Astrocyte (in vitro differentiated cells and primary cell): ENCODE measurements at places on chromosomes 2 and 18.
A peak's percentile ranks its signal among the peaks of the same experiment; 100 is the strongest.

DNA sequence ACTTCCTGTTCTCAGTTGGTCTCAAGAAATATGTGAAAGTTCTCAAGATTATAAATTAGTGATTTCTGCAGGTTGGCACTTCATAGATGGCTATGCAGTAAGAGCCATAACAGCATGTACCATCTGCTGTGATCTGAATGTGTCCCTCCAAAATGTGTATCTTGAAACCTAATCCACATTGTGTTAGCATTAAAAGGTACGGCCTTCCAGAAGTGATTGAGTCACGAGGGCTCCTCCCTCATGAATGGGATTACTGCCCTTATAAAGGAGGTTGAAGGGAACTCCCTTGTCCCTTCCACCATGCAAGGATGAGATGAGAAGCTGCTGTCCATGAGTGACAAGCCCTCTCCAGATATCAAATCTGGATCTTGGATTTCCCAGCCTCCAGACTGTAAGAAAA lies 45.0 kb downstream of the METTL4 start:
- no peak for DNase-seq

GRCh38 chr18:60064271-60064670 lies 164.5 kb downstream of the PMAIP1 start:
- peak; percentile 15 for DNase-seq

DNA sequence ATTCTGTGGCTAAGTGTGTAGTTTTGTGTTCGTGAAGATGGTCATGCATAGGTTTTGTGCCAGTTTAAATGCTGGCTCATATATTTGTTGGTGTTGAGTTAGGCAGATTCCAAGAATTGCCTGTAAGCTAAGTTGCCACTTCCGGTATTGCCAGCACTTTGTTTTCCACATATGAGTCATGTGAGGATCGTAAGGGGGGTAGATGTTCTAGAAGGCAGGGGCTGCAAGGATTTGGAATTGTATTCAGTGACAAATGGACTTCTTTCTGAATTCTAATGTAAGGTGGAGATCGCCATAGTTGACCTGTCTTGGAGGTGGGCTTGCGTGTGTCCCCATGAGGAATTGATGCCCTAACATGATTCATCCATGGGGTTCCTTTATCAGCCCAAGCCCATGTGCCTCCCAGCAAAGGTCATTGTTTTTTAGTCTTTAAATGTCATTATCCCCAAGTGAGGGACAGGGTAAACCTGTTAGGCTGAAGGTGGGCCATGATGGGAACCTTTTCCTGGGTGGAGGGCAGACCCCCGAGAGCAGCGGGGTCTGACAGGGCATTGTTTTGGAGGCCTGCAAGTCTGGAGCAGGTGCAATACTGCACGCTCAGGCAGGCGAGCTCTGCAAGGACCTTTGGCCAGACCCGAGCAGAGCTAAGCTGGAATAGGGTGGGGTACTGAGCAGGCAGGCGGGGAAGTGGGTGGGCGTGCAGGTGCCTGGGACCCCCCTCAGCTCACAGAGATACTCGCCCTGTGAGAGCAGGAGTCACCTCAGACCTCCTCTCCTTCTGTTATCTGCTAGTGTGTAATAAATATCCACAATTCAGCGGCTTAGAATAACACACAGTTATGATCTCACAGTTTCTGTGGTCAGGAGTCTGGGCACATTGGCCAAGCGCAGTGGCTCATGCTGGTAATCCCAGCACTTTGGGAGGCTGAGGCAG lies 77.4 kb downstream of the LRRFIP1 start:
- peak; percentile 71 for DNase-seq

DNA sequence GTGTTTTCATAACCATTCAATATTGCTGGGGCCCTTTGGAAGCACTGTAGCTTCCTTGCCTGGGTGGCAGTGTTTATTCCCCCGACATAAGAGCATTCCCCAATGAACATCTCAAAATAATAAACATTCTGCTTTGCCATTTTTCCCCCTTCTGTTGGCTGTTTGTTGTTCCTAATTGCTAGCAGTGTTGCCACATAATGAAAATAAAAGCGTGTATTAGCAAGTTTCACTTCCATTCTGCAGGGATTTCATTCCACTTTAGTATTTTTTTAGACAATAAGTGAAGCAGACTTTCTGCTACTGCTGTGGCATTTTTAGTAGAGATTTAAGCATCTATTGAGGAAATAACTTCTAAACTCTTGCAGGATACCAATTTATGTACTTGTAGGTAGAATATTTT lies 154.7 kb upstream of the GALNT13 start:
- DNase-seq: no peak

GRCh38 chr2:215692387-215693079 lies 256.7 kb upstream of the FN1 start:
- peak; percentile 85 for DNase-seq

- peak; percentile 27 for DNase-seq
These were observed 234.3 kb downstream of the CDCA7 start for GRCh38 chr2:173588931-173589369.

DNA sequence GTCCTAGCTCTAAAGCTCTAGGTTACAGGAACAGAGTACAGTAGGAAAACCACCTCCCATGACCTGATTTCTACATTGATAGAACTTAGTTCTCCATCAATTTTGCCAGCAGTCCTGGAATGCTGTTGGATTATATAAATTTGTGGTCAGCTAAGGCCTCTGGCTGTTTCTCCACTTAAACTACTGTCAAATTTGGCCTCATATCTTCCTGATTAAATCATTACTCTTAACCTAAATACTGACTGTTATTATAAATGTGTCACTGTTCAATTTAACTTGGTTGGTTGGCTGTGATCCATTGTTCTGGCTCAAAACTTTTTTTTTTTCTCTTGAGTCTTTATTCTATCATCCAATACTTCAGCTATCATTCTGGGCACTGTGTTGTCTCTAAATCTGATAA lies 71.2 kb downstream of the TGFA start:
- no peak for DNase-seq

DNA sequence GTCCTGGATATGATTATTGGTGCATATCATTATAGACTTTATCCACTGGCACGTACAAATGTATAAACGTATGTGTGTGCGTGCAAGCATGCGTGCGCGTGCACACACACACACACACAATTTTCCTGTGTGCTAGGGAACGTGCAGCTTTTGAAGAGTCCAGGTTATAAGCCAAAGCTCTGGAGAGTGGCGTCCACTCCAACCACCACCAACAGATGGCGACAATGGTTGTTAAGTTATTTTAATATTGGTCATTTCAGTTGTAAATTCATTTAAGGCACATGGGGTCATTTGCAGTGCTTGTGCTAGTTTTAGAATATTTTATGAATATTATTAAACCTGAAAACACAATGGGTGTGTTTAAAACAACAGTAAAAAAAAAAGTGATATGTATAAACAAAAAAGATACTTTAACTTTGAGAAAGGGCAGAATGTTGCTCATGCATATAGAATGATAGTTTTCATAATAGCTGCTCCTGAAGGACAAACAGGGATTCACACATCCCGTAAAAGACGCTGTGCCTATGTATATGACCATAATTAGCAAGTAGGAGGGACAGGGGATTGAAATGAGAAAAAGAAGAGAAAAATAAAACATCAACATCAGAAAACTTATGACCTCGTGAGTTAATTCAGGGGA lies 124.2 kb upstream of the ITGB6 start:
- DNase-seq: no peak

DNA sequence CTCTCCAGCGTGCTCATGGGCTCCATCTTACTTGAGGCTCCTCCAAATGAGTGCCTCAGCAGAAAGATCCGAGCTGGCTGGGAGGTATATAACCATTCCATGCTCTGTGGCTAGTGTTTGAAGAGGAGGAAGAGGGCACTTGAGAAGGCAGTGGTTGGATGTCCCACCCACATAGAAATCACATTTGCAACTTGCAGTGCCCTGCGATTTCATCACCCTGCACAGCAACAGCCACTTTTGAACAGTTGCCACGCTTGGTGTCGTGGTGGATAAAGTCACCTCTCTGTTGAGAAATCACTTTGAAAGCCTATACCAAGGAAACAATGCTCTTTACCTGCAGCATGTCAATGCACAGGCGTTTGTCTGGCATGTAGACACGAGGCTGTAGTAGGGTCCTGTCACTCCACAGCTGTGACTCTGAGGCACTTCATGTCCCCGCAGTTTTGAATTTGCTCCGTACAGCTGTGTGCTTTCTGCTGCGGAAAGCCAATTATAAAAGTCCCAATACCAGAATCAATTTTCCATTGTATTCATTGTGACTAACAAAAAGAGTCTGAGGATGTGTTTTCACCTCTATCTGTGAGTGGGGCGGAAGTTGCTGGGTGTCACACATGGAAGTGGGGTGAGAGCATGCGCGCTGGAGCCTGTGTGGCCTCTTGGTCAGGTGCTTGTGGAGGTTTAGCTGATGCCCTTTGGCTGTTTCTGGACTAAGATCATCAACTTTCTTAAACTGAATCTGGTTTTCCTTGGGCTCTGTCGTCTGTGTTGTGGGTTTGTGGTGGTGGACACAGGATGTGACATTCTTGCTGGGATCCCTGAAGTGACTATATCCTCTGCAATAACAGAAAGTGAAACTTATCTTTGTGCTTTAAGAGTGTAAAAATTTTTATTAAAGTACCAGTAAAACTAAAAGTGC lies 2.8 kb downstream of the CNDP2 start:
- peak; percentile 12 for DNase-seq

DNA sequence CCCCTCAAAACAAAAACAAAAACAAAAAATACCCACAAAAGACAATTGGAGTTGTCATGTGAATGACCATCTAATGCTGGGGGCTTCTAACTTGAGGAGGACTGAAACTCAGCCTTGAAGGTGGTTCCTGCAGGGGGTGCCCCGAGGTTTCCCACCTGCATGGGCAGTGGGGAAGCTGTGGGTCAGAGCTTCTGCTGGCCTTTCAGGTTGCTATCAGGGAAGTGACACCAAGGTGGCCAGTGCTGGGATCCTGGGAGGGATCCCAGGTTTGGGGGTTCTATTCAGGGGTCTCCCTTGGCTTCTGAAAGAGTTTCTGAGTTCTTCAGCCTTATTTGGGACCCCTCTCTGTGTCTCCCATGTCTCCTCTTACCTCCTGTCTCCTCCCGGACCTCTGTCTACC lies 62.8 kb downstream of the LDLRAD4 start:
- DNase-seq: no peak

- no peak for DNase-seq
These were observed 20.7 kb downstream of the TOGARAM2 start for GRCh38 chr2:29001806-29002205.

GRCh38 chr18:37199741-37200140 lies 365.9 kb downstream of the CELF4 start:
- DNase-seq: peak; percentile 65

GRCh38 chr2:18455236-18455862 lies 105.1 kb downstream of the RDH14 start:
- DNase-seq: peak; percentile 82

DNA sequence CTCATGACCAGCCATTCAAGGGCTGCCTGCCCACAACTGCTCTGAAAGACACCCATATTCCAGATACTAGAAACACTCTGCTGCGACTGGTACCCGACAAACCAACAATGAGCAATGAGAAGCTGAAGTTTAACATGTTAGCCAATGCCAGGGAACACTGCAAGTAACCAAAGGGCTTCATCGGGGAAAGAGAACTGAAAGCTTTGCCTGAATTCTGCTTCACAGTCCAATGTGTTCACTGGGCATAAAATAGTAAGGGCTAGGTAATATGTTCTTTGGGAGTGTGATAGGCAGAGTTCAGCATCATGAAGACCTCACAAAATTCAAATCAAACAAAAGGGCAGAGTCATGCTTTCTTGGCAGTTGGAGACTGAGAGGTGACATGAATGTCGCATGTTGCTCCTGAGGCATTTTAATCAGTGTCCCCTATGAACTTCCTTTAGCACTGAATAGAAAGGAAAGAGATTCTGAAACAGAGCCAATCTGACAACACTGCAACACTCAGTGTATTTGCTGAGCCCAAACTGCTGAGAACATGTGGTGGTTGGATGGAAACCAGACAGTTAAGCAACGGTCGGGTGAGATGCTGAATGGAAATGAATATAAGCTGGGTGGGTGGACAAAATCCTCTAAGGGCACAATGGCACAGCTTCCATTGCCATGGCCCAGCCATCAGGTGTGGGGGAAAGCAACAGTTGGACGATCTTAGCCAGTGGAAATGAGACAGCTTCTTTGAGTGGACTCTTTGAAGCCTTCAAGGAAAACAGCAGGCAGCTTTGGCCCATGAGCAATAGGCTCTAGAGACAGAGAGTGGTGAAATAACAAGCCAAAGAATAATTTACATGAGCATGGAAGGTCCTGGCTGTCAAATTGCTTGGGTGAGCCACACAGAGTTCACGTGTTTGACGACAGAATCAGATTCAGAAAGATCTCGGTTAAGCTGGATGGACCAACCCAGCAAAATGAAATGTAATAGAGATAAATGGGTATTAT lies 277.5 kb downstream of the AFF3 start:
- DNase-seq: peak; percentile 55

- no peak for DNase-seq
These were observed 57.7 kb upstream of the RBMS1 start for GRCh38 chr2:160551259-160551658.

- peak; percentile 52 for DNase-seq
These were observed 26.5 kb downstream of the MDH1 start for GRCh38 chr2:63614983-63615945.

DNA sequence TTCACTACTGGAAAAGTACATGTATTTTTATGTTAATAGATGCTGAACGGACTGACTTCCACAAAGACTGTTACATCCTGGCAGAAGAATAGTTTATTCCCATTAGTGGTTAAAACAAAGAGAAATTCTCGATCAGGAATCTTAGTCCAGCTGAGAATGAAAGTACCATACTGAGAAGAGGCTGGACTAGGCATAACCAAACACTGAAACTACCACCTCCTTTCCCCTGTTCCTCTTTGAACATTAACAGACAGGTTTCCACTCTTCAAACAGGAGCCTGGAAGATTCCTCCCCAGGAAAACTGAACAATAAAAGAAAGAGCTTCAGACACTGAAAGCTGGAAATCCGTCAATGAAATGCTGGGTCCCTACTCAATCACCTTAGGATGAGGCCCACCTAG lies 25.8 kb downstream of the LDAH start:
- no peak for DNase-seq

- DNase-seq: no peak
These were observed 72.6 kb downstream of the LRRFIP1 start for GRCh38 chr2:237699870-237700511.

- DNase-seq: peak; percentile 62
These were observed 5.3 kb upstream of the CEP68 start for GRCh38 chr2:65050931-65051330.

DNA sequence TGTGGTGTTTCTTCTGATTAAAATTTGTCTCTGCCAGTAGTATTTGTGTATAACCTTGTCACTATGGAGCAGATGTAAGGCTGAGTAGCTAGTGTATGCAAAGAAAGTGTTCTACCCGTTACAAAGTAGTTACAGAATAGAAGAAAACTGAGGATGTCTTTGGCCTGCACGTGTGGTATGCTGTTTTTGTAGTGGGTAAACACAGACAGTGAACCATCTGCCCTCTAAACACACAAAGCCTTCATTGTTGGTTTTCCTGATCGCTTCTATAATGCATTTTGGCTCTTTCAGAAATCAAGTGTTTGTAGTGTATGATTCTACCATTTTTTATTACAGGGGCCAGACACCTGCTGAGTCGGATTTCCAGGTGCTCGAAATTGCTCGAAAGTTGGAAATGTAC lies 61.5 kb downstream of the FARP2 start:
- DNase-seq: no peak

DNA sequence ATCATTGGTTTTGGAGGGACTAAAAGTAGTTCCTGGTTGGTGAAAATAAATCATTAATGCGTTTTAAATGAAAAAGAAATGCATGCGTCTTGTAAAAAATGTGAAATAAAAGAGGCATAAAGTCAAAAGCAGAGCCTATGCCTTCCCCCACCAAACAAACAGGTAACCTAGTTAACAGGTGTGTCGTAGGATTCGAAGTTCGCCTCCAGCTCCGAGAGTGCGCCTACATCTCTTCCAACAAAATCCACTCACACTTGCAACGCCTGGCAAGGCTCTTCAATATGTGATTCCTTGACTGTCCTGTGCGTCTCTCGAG lies 677 bp upstream of the SMAD4 start:
- no peak for DNase-seq

- no peak for DNase-seq
These were observed 249.0 kb downstream of the KLHL29 start for GRCh38 chr2:23633966-23634365.
